ENCODE measurements at places on chromosomes 2 and 18.

- no peak for DNase-seq
These were observed 746.3 kb upstream of the RAB6C start for GRCh38 chr2:129233166-129233565.

DNA sequence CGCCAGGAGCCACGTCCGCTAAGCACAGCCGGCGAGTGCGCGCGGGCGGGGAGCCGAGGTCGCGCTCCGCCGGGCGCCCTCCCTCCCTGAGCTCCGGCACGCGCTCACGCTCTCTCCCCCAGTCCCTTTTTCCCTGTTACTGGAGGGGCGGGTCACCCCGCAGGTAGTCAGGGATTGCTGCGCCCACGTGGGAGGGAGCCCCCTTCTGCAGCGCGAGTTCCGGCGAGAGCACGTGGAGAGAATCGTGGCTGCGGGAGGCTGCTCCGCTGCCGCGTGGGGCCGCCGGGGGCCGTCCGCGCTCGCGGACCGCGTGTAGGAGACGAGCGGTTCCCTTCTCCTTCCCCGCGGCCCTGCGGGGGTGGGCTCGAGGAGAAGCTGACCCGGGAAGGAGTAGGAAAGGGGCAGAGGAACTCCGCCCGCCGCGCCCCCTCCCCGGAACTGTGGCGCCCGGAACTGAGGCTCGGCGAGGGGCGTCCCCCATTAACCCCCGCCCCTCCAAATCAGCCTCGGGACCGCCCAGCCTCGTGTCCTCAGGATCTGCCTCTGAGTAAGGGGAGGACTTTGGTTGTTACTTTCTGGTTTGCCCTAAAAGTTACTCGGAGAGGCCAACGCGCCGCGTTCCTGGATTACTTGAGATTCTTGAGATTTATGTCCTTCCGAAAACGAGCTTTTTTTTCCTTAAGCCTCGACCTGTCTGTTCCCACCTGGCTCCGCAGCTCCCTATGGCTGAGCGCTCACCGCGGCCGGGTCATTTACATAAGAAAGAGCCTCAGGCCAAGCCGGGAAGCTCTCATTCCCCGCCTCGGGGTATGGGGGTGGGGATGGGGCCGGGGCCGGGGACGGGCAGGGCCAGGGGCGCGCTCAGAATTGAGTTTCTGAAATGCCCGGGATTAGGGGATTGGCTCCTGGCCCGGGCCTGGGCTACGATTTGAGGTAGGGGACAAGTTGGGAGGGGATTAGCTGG lies 1.1 kb downstream of the HK2 start:
- DNase-seq, result peak; percentile 85

DNA sequence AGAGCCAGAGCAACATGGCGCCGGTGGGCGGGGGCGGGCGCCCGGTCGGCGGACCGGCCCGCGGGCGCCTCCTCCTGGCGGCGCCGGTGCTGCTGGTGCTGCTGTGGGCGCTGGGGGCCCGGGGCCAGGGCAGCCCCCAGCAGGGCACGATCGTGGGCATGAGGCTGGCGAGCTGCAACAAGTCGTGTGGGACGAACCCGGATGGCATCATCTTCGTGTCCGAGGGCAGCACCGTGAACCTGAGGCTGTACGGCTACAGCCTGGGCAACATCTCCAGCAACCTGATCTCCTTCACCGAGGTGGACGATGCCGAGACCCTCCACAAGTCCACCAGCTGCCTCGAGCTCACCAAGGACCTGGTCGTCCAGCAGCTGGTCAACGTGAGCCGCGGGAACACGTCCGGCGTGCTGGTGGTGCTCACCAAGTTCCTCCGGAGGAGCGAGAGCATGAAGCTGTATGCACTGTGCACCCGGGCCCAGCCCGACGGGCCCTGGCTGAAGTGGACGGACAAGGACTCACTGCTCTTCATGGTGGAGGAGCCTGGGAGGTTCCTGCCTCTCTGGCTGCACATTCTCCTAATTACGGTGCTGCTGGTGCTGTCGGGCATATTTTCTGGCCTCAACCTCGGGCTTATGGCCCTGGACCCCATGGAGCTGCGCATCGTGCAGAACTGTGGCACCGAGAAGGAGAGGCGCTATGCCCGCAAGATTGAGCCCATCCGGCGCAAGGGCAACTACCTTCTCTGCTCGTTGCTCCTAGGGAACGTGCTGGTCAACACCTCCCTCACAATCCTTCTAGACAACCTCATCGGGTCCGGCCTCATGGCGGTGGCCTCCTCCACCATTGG lies 507 bp downstream of the CNNM4 start:
- DNase-seq, result no peak

GRCh38 chr2:3399829-3400228 lies 20.3 kb downstream of the TRAPPC12 start:
- no peak for DNase-seq

GRCh38 chr18:24499814-24500213 lies 39.4 kb downstream of the HRH4 start:
- no peak for DNase-seq

GRCh38 chr18:45169610-45170009 lies 445.7 kb upstream of the SLC14A2 start:
- no peak for DNase-seq

GRCh38 chr2:23720705-23721453 lies 206.0 kb downstream of the ATAD2B start:
- no peak for DNase-seq
